ENCODE measurements at places on chromosomes 2 and 18.

- DNase-seq, result no peak
Measured at GRCh38 chr2:180985771-180986395, 5.5 kb downstream of the UBE2E3 start.

DNA sequence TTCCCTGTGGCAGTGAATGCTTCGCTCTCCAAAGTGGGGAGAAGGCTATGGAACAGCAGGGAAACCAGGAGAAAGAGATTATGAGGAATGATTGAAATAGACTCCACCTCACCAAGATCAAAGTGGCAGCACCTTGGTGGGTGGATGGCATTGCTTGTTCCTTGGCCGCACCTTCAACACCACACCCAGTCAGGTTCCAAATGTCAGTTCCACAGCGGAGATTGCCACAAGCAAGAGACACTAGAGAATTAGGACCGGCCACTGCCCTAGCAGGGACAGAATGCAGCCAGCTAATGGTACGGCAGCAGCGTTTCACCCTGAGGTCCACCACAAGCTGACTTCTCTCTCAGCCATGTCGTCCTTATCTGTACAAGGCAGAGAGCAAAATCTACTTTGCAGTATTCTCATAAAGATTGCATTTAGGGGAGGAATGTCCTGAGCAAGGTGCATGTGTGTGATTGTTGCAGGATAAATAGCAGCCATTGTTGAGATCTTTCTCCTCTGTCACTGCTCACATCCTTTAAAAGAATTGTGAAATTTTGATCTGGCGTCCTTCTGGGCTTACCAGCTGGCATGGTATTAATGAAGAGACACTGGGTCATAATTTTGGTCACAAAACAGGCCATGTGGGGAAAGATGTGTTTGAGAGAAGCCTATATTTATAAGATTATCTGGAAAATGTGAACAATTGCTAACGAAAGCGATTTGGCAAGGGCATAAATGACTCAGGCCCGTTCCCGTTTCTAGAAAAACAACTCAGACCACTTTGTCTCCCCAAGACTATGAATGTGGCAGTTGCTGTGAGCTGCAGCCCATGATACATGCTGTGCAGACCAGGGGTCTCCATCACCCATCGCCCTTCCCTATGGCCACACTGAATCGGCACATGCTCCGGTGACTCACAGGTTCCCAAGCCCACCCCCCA is 228.6 kb upstream of the ID2 start:
- no peak for DNase-seq

GRCh38 chr2:65213035-65213434 is 14.6 kb upstream of the ACTR2 start:
- no peak for DNase-seq

DNA sequence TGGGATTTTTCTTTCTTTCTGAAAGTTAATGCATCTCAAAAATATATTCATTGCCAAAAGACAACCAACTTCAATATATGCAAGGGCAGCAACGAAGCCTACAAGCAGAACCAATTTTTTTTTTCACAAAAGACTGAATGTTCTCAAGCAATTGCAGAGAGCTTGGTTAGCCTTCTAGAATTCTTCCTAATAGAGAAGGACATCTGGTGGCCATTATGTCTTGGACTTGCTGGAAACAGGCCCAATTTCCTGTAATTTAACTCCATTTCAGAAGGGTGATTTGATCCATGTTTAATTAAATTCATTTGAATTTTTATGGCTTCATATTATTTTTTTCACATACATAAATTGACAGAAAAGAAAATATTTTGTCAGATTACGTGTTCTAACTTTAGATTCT is 208.0 kb downstream of the TPGS2 start:
- DNase-seq, result no peak

DNA sequence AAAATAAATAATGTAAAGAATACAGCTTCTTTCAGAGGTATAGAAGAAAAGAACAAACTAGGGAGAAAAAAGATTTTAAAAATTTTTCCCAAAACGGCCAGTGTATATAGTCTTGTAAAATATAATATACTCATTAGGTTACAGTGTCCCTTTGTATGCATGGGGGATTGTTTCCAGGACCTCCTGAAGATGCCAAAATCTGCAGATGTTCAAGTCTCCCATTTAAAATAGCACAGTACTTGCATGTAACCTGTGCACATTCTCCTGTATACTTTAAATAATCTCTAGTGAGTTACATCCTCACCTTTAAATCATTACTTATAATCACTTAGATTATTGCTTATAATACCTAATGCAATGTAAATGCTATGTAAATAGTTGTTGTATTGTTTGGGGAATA is 80.6 kb upstream of the LRRTM4 start:
- no peak for DNase-seq

GRCh38 chr2:115678129-115678528 is 1235.7 kb downstream of the DPP10 start:
- DNase-seq, result no peak

GRCh38 chr2:159026170-159026569 is 57.7 kb downstream of the TANC1 start:
- no peak for DNase-seq

GRCh38 chr2:64371727-64372126 is 82.2 kb upstream of the LGALSL start:
- DNase-seq, result no peak

DNA sequence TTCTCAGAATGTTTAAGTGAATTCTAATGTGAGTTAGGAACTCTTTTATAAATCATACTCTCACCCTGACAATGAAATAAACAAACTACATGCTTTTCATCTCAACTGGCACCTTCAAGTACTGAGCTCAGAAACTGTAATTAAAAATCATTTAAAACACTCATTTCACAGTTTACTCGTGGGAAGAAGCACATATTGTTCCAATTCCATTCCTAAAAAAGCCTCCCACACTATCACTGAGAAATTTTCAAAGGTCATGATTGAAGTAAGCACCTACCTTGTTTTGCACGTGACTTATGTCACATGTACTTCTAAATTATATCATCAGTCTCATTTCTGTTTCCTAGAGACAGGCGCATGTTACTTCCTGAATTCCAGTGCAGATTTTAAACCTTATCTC is 678.1 kb upstream of the SLC8A1 start:
- no peak for DNase-seq

DNA sequence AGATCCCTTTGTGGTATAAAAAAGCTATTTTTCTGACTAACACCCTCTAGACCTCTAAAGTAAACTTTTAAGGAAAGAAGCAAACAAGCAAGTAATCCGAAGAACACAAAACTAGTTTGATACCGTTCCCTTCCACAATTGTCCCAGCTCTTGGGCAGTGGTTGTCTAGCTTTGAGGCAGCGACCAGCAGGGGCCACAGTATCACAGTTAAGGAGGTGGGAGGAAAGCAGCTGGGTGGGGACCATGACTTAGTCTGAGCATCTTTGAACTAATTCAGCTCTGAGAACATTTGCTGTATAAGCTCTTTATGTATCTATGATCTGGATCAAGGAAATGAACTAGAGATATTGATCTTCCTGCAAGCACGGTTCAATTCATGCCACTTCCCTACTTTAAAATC is 51.0 kb downstream of the SF3B1 start:
- DNase-seq, result no peak

- DNase-seq, result no peak
Measured at GRCh38 chr2:39733070-39733674, 45.9 kb downstream of the THUMPD2 start.

GRCh38 chr18:14921547-14921946 is 173.6 kb downstream of the ANKRD30B start:
- DNase-seq, result no peak

GRCh38 chr2:6917761-6918421 is 679 bp downstream of the RNF144A start:
- no peak for DNase-seq

- no peak for DNase-seq
Measured at GRCh38 chr2:229330952-229331351, 59.9 kb upstream of the PID1 start.

- DNase-seq, result no peak
Measured at GRCh38 chr2:45909677-45910191, 258.3 kb downstream of the PRKCE start.

DNA sequence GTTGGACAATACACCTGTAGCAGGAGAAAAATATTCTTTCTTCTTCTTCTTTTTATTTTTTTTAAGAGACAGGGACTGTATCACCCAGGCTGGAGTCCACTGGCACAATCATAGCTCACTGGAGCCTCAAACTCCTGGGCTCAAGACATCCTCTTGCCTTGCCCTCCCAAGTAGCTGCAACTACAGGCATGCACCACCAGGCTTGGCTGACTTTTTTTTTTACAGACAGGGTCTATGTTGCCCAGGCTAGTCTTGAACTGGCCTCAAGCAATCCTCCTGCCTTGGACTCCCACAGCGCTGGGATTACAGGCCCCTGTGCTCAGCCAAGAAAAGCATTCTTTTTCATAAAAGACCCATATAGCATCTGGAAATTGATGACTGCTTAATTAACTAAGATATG is 17.1 kb upstream of the ARHGAP28 start:
- DNase-seq, result no peak

Data from NCI-H345 (cell line).